CD4-positive, alpha-beta memory T cell (primary cell): ENCODE measurements at places on chromosomes 1 and 21. TPM values are rescaled to one million over a fixed set of nuclear protein-coding genes. Genes with fewer than 3 reads are reported as not detected.
A peak's percentile ranks its signal among the peaks of the same experiment; 100 is the strongest.

Gene RAB25
- total RNA-seq = 0.53 TPM

Gene OR2T11
- not detected for total RNA-seq

Gene PRAMEF12
- total RNA-seq = not detected

Gene OLFML2B
- total RNA-seq = 0.36 TPM

Gene TCHHL1
- total RNA-seq = not detected

Gene CR1L
- not detected for total RNA-seq

DNA sequence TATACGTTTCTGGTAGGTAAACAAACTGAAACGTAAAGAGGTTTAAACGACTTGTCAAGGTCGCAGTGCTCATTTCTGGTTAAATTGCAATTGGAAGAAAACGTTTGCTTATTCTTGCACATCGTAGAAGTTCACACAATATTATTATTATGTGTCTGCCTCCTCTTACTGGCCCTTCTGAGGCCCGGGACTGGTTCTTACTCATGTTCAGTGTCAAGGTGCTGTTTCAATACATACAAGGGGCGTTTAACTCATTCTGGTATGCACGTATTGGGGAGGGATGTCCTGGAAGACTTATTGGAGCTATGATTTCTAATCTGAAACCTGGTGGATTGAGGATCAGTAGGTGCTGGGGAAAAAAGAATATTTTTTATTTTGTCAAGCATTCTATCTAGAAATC, 932 bp downstream of the RPF1 start:
- DNase-seq = no peak

DNA sequence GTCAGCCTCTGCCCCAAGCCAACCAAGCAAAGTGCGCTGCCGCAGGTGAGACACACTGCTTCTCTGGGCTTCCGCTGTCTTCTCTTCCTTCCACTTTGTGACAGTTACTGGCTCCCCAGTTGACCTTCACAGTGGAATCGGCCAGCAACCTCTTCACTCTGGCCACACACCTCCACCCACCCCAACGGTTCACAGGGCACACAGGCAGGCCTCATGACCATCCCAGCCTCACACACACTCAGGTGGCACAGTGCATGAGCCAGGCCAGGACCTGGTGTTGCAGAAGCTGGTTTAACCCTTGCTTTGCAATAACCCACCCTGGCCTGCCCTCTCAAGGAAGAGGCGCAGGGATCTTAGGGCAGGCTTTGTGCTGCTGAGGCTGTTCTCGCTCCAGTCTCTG, 69.2 kb downstream of the SSBP3 start:
- DNase-seq = no peak

DNA sequence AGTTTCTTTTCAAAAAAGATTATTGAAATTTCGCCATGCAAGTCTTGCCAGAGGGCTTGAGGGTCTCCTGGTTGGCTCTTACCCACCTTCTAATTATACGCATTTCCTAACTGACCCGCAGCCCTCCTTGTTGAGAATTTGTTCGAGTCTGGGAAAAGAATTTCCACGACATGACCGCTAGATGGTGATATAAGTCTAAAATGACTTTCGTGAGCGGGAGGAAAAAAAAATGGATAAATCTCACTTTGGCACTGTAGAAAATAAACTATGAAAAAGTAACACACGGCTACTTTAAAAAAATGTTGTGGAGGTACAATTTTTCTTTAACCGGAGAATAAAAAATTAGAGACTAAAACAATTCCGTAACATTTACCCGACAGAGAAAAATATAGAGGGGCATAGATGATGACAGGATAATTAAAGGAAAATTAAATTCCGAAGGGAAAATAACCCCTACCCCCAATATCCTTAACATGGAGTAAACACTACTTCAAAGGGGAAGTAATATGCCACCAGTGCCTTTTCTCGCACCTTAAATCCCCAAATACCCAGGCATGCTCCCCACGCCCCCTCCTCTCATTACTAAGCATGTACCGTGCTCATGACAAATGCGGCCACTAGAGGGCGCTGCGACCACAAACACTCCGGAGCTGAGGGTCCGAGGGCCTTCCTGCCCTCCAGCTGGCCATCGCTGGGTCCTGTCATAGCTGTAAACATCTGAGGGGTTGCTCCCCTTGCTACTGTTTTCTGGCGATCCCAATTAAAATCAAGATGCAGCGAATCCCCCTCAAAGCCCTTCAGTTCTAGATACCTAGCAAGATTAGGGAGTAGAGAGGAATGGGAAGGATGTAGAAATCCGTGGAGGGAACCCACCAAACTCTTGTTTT, 266.9 kb downstream of the ASTN1 start:
- DNase-seq = peak; percentile 3

DNA sequence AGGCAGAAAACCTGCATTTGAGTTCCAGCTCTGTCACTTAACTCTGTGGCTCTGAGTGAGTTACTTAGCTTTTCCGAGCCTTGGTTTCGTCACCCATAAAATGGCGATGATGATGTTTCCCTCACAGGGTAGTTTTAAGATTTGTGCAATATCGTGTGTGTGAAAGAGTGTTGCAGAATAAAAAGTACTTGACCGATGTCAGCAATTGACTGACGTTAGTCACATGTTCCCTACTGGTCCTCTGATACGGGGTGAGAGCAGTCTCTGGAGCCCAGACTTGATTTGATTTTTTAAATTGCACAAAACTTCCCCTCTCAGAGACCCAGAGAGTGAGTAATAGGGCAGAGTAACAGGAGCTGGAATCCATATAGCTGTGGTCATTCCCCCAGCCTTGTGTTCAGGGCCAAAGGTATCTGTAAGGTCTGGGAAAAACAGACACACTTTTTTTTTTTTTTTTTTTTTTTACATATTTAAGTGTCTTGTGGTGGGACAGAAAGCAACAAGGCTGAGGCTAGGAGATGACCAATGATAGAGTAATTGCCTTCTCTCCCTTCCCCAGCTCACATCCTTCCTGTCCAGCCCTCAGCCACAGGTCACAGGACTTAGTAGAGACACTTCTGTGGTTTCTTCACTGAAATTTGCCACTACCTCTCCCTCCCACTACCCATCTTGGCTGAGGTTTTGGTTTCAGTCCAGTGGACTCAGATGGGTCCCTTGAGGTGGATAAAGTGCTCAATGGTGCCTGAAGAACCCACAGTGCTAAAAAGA, 2.0 kb downstream of the FCER1G start:
- DNase-seq = no peak

DNA sequence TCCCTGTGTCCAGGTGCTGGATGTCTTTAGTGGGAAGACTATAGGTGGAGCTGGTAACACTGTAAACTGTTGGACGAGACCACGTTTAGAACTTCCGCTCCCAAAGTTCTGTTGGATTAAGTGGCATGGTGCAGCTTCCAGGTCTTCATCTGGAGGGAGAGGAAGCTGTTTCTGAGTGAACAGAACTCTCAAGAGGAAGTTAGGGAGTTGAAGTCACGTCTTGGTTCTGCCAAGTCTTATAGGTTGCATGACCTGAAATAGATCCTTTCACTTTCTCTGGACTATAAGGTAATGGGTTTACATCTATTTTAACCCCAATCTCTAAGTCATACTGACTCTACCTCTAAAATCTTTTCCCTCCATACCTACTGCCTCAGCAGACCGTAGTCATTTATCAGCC, 97.4 kb upstream of the TNR start:
- no peak for DNase-seq

GRCh38 chr1:22884806-22885530, 87.7 kb downstream of the LACTBL1 start:
- no peak for DNase-seq

- no peak for DNase-seq
Observed at GRCh38 chr1:159991513-159991912, 37.5 kb upstream of the SLAMF9 start.
